Activated naive CD8-positive, alpha-beta T cell treated with anti-CD3 and anti-CD28 coated beads, Interleukin-2, amount 50 U/mL, for 16 hours (primary cell): ENCODE measurements at places on chromosomes 5 and 9.

DNA sequence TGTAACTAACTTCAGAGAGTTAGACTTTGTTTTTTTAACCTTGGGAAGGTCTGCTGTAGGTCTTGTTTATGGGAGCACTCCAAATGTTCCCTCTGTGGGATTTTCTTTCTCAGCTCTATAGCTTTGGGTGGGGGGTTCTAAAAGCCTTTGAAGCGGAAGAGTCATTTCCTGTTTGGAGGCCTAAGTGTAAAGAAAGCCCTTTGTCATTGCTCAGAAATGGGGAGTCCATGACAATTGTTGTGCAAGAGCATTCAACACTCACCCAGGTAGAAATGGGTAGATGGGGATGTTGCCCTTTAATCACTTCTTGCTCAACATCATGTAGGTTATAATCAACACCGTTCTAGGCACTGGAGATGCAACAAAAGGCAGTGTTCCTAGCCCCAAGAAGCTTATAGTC, 30.3 kb upstream of the MAST4 start:
- DNase-seq: no peak

DNA sequence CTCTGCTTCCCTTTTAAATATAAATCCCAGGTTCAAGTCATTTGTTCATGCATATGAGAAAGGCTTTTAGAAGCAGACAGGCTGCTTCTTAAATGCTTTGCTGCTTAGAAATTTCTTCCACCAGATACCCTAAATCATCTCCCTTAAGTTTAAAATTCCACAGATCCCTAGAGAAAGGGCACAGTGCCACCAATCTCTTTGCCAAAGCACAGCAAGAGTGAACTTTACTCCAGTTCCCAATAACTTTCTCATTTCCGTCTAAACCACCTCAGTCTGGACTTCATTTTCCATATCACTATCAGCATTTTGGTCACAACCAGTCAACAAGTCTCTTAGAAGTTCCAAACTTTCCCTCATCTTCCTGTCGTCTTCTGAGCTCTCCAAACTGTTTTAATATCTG, 679.8 kb upstream of the FTMT start:
- DNase-seq: no peak

DNA sequence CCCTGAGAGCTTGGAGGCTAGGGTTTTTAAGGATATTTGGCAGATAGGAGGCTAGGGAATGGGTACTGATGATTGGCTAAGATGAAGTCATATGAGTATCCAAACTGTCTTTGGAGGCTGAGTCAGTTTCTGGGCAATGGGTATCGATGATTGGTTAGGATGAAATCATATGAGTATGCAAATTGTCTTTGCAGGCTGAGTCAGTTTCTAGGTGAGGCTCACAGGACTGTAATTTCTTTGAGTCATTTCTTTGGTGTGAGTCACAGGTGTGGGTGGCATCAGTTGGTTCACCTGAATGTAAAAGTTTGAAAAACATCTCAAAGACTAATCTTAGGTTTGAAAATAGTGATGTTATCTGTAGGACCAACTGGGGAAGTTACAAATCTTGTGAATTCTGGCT, 1068.0 kb downstream of the NR2F1-AS1 start:
- DNase-seq: no peak

DNA sequence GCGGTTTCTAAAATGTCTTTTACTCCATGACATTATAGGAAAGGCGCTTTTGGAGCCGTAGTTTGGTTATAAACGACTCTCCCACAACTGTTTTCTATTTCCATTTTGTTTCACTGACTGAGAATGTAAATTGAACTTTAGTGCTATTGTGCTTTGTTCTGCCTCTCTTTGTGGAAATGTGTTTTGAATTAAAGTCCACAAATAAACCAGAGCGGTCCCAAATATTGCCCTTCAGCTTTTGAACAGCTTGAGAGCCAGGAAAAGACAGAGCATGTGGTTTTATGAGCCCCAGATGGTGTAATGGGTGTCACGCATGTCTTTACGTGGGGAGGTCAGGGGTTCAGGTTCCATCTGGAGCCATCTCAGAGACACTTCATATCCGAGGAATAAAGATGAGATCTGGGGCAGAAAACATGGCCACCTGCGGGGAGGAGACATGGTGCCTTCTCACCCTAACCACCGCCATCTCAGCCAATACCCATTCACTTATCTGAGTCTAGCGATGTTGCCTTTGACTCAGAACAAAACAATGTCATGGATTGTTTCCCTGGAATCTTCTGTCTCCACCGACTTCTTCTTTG, 42.5 kb upstream of the ROR2 start:
- no peak for DNase-seq

DNA sequence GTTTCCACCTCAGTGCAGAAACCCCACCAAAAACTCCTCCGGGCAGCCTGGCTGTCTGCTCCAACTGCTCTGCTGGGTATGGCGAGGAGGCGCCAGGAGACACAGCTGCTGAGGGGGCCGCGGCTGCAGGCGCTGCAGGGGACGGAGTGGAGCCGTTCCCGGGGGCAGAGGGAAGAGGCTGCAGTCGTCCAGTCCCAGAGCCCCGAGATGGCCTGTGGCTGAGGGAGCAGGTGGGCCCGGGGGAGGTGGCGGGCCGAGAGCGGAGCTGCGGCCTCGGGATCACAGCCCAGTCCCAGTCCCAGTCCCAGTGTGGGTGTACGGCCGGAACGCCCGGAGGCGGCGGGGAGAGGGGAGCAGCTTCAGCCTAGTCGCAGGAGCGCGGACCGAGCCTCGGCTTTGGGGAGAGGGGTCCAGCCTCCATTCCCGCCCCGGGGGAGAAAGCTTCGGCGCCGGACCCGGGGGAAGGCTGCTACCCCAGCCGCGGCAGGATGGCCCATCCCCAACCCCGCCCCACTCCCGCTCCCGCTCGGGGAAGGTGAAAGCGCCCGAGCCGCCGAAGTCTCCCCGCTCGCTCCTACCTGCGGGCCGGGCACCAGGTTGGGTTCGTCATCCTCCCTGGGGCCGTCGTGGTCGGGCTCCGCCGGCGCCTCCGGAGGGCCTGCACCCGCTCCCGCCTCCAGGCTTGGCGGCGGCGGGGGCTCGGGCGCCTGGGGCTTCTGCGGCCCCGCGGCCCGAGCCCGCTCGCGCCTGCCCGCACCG, 513 bp downstream of the FAM193B start:
- no peak for DNase-seq

DNA sequence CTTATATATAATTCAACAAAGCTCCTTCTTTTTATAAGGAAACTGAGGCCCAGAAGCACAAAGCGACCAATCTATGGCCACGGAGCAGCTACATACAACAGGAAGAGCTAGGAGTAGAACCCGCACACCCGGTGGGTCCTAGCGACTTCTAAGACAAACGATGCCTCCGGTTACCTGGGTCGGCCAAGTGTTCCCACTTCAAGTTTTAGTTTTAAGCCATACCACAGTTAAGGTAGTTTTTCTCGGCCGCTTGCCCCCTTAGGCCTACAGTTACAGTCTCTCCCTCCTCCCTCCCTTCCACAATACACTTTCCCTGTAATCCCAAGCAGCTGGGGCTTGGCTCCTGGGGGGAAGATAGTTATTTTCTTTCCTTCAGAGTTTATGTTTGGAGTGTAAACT, 533 bp downstream of the SREK1IP1 start:
- no peak for DNase-seq

- no peak for DNase-seq
Observed at GRCh38 chr5:107291866-107292265, 378.9 kb downstream of the EFNA5 start.

GRCh38 chr5:157160001-157160400, 6.1 kb downstream of the GARIN3 start:
- DNase-seq: no peak

- DNase-seq: no peak
Observed at GRCh38 chr5:107887166-107887943, 216.6 kb upstream of the EFNA5 start.

GRCh38 chr9:93307468-93308157, 123.7 kb downstream of the WNK2 start:
- no peak for DNase-seq

GRCh38 chr5:39767916-39768315, 343.1 kb upstream of the DAB2 start:
- DNase-seq: no peak

GRCh38 chr5:2740876-2741555, 10.5 kb downstream of the IRX2 start:
- DNase-seq: no peak

DNA sequence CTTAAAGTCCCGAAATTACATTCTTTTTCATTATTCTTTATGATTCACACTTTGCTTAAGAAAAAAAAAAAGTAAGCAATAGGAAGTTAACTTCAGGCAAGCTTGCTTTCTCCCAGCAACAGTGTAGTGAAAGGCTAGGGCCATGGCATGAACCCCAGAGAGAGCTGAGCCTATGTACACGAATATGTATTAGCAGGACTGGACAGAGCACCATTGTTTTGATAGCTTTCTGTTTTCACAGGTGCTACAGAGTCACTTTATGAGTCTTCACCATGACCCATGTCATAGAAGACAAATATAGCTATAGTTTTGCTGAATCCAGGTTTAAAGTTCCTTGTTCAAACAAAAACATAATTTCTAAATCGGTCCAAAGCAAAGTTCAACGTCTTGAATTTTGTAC, 199.2 kb downstream of the ADAMTSL1 start:
- no peak for DNase-seq

DNA sequence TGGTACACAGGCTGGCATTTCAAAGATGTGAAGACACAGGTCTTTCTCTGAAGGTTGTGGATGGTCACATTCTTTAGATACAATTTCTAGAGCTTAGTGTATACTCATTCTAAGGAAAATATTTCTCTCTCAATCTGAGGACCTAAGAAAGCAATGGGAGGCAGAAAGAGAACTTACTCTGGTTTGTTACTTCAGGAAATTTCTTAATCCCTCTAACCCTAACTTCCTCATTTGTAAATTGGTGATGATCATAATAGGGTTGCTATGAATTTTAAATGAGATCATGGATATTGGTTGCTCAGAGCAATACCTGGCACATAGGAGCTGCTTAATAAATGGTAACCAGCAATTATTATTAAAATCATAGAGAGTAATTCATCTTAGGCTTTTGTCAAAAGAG, 22.1 kb downstream of the FAM170A start:
- no peak for DNase-seq

GRCh38 chr9:124890179-124890578, 28.2 kb downstream of the ARPC5L start:
- no peak for DNase-seq

GRCh38 chr5:111972548-111972947, 215.6 kb upstream of the NREP start:
- no peak for DNase-seq

DNA sequence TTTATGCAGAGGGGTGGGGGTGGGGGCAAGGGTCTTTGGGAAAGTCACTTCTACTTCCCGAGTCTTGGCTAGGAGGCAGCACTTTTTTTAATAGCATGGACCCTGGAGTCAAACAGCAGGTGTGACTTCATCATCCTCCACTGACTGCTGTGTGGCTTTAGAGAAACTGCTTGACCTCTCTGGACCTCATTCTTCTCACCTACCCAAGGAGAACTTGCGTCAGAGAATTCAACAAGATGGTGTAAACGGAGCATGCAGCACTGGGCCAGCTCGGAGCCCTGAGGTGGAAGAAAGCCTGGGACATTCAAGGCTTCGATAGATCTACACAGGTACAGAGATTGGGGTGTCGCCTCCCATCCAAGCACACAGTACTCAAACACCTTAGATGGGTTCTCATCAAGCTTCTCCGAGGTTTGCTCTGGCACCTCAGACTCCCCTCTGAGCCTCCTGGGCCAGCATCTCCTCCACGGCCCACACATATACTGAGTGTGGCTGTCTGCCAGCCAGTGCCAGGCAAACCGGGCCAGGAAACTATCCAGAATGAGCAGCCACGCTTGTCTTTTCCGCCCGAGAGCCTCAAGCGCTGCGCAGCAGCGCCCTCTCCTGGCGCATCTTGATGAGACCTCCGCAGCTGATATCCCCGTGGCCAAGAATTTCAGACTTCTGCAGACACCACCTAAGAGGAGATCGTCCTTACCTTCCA, 4.6 kb upstream of the SLC25A48 start:
- no peak for DNase-seq

GRCh38 chr5:52587131-52587530, 200.6 kb upstream of the ITGA1 start:
- no peak for DNase-seq

- DNase-seq: no peak
Observed at GRCh38 chr5:137309290-137309689, 189.8 kb downstream of the SPOCK1 start.

GRCh38 chr5:28548856-28549255, 1510.5 kb upstream of the CDH9 start:
- DNase-seq: no peak

- DNase-seq: no peak
Observed at GRCh38 chr5:83340511-83340918, 131.0 kb upstream of the VCAN start.

GRCh38 chr5:22108545-22108944, 744.6 kb downstream of the CDH12 start:
- DNase-seq: no peak

DNA sequence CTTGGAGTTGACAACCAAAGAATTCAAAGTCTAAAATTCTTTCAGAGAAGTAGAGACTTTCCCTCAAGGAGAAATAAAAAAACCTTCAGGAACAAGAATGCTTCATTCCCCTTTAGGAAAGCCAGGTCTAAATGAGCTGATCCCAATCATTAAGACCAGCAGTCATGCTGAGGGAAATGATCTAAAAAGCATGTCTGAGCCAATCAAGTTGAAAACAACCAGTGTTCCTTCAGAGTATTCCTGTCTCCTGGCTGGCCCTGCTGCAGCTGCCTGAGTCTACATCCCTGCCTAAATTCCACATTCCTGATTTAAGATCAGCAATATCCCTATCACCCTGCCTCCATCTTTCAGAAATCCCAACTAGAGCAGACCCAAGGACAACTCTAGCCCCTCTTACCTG, 244.5 kb downstream of the PLK2 start:
- no peak for DNase-seq

DNA sequence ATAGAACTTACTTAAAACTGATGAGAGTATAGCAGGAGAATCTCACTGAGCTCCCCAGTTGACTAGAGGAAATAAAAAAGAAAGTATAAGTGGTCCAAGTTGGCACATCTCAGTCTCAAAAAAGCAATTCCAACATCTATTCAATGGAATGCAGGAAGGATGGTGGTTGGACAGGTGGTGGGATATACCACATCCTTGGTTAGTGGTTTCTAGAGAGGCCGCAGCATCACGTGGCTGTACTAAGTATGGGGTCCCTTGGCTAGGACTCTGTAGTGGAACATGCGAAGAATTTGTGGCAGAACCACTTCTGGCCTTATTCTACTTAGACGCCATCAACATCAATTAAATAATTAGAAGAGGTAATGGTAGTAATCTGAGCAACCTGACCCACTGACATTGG, 232.4 kb downstream of the SAXO1 start:
- no peak for DNase-seq

DNA sequence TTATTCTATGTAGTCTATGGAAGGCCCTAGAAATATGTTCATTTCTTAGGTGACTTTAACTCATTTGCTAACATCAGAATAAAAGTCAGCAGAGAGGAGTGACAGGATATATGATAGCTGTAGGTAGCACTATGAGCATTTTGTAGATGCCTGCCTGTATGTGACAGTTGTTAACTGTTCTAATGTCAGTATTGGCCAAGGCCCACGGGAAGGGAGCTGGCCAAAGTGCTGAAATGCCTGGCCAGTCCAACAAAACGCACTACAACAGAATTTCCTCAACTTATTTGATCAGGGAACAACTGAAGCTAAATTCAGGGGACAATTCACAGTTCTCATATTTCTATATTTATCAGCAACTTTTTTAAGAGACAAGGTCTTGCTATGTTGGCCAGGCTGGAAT, 20.8 kb downstream of the SV2C start:
- no peak for DNase-seq

- no peak for DNase-seq
Observed at GRCh38 chr9:37034938-37035647, 1.0 kb upstream of the PAX5 start.

- DNase-seq: no peak
Observed at GRCh38 chr9:34463098-34463900, 4.7 kb downstream of the DNAI1 start.

GRCh38 chr9:125421166-125421565, 159.5 kb downstream of the GAPVD1 start:
- DNase-seq: no peak
